Naive thymus-derived CD8-positive, alpha-beta T cell (primary cell): ENCODE measurements at places on chromosomes 12 and 14. TPM values are rescaled to one million over a fixed set of nuclear protein-coding genes. Genes with fewer than 3 reads are reported as not detected.

DNA sequence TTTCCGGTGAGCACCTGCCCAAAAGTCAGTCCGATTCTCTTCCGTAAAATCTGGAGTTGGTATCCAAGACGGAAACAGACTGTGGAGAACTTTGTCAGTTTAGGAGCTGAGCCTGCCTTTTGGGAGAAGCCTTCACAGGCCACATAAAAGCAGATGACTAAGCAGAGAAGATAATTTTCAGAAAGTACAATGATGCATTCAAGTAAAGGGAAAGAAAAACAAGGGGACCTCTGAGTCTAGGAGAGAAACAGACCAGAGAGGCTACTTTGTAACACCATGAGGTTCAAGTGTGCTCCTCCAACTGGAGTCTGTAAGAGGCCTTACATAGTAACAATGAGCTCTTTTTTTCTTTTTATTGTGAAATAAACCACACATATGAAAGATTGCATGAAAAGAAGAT is 21.1 kb downstream of the TMED8 start:
- no peak for DNase-seq

Gene NINJ2
- total RNA-seq = 1.4 TPM

DNA sequence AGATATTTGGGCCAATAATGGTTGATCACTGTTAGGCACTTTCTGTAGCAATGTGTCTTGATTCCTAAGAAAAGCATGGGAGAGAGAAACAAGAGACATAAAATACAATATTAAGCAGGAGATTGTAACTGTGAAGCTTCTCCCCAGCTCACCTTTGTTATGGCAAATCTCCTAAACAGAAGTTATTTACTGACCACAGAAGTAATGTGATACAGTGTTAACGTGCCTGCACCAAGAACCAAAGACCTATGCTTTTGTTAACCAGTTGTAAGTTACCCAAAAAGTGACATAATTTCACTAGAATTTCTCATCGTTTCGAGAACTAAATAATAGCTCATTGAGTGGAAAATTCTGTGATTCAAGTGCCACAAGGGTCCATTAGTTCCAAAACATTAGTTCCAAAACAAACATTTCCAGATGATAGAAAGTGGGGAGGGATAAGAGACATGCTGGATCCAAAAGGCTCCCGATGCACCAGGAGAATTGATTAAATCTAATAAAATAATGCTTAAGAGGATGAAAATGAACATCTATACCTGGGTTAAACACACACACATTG is 14.3 kb downstream of the RERG start:
- no peak for DNase-seq

DNA sequence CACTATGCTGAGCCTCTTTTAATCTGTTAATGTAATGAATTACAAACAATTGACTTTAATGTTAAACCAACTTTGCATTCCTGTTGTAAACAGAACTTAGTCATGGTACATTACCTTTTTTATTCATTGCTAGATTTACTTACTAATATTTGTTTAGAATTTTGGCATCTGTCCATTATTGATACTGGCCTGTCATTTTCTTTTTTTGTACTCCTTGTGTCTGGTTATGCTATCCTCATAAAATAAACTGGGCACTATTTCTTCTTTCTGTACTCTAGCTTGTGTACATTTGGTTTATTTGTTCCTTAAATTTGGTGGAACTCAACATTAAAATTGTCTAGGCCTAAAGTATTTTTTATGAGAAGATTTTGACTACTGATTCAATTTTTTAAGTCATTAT is 32.1 kb downstream of the SPATA7 start:
- no peak for DNase-seq

GRCh38 chr12:114888448-114888847 is 204.5 kb upstream of the TBX3 start:
- DNase-seq = no peak

DNA sequence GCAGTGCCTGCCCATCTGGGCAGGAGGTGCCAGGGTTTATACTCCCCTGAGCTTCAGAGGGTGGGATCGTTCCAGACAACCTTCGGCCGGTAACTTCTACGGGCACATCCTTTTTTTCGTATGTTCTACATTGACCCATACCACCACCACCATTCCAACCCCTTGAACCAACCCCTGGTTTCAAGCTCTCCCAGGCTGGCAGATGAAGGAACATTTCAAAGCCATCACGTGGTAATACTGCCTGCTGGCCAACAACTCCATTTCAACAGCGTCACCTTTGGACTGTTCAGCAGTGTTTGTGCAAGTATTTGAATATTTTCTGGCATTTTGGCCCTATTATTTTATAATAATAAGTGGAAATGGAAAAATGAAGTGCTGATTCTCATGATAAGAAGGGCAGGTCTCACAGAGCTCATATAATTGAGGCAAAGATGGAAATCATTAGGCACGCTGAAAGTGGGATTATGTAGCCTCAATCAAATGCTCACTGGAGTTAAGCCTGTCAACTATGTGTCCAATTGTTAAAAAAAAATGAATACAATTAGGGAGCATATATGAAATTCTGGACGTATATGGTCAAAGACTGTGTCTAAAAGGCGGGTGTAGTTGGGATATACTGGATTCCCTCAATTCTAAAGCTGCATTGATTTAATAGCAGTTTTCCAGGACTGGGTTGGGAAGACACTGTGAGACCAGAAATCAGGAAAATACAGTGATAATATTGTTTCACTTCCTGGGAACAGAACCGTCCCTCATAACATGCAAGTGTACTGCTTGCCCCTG is 162.1 kb downstream of the ZFP36L1 start:
- DNase-seq = no peak

DNA sequence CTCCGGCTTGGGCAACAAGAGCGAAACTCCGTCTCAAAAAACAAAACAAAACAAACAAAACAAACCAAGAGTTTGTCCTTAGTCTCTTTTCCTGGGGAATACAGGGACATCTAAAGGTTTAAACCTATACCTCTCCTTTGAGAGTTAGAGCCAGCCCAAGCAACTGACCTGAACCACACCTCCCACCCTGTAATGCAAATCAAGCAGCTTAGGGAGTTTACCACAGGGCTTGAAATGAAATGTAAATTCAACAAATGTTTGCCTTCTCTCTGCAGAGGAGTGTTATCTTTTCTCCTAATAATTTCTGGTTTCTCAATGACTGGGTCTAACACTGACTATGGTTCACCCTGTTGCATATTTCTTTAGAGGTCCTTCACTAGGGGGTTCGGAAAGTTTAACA is 16.7 kb downstream of the PPP1CC start:
- DNase-seq = no peak

Gene ABCC9
- total RNA-seq = not detected

- DNase-seq = no peak
These were observed 42.3 kb upstream of the SLC24A4 start for GRCh38 chr14:92280554-92281262.

DNA sequence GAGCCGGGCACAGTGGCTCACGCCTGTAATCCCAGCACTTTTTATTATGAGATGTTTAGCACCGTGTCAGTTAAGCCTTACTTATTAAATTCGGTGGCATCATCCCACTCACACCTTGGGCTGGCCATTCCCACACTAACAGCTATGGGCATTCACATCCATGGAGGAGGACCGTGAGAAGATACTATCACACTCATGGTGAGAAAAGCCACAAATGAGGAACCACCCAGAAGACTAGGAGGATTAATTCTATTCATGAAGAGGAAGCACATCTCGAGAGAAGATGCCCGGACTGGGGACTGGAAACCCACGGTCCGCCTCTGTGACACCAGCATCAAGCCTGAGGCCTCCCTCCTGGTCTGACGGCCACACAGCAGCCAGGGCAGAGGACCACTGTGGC is 4.9 kb downstream of the CDC42BPB start:
- DNase-seq = no peak

- DNase-seq = no peak
These were observed 297.6 kb upstream of the SEL1L start for GRCh38 chr14:81831128-81831820.

Gene ATN1
- 25.7 TPM for total RNA-seq

- DNase-seq = no peak
These were observed 52.3 kb downstream of the IRAK3 start for GRCh38 chr12:66241061-66242043.

DNA sequence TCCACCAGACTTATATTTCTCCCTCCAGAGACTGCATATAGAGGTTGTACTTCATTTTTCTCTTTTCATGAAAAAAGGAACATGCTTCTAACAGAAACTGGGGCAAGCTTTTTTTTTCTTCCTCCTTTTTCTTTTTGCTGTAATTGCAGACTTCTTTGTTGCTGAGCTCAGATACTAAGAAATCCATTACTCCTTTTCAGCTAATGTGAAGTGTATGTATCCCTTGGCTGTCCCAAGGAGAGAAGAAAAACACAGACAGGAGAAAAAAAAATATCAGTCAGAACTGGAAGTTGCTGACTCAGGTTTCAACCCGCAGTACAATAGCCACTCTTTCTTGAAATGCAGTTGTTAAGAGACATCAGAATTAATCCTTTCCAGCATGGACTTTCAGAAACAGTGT is 1248.4 kb downstream of the LRFN5 start:
- DNase-seq = no peak

DNA sequence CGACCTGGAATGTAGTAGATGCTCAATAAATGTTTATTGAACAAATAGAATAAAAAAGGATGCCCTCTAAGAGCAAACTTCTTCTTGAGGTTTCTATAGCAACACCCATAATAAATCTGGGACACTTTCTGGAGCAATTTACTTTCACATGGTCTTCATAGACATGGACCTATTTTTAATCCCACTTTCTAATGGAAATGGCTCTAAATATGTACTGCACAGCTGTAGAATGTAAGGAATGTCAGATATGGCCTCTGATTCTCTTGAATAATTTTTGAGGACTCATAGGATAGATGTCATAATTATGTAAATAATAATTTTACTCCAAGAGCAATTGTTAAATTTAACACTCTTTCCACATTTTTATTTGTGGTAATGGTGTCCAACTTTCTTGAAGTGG is 133.5 kb upstream of the DAAM1 start:
- DNase-seq = no peak

Gene SPX
- 0.21 TPM for total RNA-seq

DNA sequence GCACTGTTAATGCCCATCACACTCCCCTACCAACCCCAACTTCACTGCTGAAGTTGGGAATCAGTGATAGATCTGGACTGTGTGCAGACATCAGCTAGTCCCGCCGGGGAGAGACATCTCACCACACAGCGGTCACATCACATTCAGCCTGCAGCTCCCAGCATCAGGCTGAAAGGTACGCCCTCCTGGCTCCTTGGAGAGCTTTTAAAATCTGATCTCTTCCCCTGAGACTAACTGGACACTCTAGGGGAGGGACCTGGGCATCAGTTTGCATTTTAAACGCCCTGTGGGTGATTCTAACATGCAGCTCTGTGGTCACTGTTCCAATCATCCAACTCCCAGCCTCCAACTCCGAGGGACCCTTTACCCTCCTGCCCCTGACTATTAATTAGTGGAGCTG is 58.4 kb downstream of the CCDC85C start:
- DNase-seq = no peak

Gene AKAP3
- 8.9 TPM for total RNA-seq

Gene SUOX
- total RNA-seq = 5.6 TPM

Gene ADCY6
- total RNA-seq = not detected

DNA sequence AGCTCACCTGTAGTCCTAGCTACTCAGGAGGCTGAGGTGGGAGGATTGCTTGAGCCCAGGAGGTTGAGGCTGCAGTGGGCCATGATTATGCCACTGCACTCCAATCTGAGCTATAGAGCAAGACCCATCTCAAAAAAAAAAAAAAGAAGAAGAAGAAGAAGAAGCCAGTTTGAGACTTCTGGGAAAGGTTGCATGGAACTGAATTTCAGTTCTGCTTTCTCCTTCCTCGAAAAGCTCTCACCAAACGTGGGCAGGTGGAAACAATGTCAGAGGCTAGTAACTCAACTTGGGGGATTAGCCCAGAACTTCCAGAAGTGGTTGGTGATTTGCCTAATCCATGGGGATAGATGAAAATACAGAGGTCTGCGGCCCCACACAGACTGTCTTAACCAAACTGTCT is 18.7 kb downstream of the FLVCR2 start:
- DNase-seq = no peak

Gene REM2
- 5.7 TPM for total RNA-seq

Gene GUCY2C
- not detected for total RNA-seq

GRCh38 chr12:85036234-85036707 is at the start of the genes LRRIQ1 and TSPAN19:
LRRIQ1 (plus strand) TSS chr12:85036351; CDS start chr12:85038177, 1,826 bp downstream.
TSPAN19 (minus strand) TSS chr12:85036277; CDS start chr12:85029946, 6,331 bp downstream.
- DNase-seq = no peak

- no peak for DNase-seq
These were observed 66.1 kb downstream of the ABCD2 start for GRCh38 chr12:39553476-39553875.

Gene ASCL1
- total RNA-seq = not detected

Gene P2RX7
- 4.3 TPM for total RNA-seq

DNA sequence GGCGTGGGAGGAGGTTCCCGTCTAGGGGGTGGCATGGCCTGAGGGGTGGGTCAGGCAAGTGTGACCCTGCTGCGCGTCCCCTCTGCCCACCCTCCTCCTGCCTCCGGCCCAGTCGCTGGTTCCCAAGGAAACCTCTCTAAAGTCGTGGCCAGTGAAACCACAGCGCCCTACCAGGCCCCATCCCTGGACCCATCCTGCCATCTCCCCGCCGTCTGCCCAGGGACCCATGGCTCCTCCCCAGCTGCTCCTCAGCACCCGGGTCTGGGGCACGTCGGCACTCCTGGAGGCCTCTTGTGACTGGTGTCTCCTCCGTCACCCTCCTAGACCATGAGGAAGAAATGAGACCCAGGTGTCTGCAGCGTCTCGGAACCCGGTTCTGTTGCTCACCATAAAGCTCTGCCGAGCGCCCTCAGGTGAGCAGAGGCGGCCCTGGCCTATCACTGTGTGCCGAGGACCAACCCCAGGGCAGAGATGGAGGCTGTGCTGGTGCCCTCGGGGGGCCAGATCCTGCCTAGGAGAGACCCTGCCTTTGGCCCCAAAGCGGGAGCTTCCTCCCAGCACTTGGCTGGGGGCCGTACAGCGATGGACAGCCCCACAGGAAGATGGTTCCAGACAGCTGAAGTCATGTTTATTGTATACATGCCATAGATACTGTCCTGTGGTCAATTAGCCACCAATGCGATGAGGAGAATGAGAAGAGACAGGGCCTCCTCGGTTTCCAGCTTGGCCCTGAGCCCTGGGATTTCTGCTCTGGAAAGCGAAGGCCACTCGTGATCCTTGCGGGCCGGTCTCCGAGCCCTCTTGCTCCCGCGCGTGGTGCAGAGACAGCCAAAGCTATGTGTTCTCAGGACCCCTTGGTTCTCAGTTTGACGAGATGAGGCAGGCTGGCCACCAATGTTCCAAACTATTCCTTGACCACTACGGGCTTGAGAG is 222.5 kb upstream of the RTL1 start:
- DNase-seq = no peak

DNA sequence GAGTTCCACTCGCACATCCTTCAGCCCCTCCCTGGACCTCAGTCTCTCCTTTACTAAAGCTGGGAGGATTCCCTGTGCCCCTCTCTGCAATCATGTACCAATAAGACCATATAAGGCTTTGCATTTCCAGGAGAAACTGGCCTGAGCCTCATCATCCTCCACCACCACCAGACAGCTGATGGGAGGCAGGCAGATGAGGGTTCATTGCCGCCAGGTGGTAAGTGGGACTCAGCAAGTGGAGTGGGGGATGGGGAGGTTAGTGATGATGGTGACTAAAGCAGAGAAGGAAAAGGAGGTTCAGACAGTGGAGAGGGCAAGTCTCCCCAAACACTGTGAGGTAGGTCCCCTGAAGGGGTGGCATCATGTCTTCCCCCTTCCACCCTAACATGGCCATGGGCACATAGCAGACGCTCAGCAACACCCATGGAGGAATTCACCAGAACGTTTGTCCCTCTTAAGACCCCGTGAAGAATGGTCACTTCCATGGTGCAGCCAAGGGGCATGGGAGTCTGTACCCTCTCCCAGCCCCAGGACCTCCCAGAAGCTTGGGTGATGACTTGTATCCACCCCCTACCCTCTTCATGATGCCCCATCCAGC is 4.5 kb upstream of the TNFRSF1A start:
- no peak for DNase-seq

GRCh38 chr12:46562625-46563225 is 190.2 kb upstream of the SLC38A2 start:
- no peak for DNase-seq

Gene TDRD9
- total RNA-seq = 1.1 TPM
